ENCODE measurements at places on chromosomes 5 and 9.

DNA sequence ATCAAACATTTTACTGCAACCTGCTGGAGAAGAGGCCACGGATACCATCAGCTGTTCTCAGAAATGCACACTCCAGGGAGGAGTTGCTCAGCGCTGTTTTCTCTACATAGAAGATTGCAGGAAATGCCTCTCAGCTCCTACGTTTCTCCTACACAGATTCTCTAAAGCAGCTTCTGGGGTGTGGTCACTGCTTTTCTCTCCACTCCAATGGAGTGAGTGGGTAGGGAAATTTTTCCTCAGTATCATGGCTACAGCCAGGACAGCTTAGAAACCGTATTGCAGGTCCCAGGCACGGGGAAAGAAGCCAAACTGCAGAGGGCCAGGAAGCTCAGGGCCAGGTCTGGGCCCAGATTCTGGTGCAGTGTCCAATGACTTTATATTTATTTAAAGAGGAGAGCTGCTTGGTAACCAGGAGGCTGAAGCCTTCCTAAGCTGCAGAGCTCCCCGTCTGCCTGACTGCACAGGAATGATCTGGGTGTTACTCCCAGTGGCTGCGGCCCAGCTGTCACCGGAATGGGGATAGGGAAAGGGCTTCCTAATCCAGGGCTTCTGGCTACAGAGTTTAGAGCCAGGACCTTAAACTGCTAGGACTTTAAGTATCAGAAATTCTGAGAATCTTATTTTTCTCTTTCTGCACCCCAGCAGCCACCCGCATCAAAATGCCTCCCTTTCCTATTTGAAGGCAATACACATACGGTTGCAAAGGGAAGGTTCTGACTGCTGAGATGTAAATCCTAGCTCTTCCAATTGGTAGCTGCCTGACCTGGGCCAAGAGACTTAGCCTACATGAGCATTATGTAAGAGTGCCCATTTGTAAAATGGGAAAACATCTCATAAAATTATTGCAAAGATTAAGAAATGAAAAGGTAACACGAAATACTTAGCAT is 1.4 kb upstream of the SPTAN1 start:
- DNase-seq: no peak

GRCh38 chr5:130605234-130605633 is 559.8 kb downstream of the HINT1 start:
- no peak for DNase-seq

DNA sequence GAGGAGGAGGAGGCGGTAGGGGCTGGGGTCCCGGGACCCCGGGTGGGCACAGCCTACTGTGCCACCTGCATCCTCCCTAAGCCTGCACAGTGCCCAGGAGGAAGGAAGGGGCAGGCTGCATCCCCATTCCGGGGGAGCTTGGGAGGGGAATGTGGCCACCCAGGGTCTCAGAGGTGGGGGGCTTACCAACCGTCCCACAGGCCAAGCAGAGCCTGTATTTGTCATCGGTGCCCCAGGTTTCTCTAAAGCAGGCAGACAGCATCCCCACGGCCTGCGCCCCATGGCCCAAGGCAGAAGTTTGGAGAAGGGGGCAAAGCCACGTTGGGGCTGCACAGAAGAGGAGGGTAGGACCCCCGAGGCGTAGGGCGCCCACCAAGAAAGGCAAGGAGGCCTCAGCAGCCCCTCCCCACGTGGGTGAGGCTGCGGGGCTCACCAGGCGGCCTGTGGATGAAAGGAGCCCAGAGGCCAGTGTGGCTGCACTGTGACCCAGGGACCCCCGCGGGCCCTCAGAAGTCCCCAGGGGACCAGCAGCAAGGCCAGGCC is 507 bp upstream of the GPSM1 start:
- DNase-seq: no peak

GRCh38 chr5:170211575-170212334 is 21.0 kb upstream of the C5orf58 start:
- DNase-seq: no peak

DNA sequence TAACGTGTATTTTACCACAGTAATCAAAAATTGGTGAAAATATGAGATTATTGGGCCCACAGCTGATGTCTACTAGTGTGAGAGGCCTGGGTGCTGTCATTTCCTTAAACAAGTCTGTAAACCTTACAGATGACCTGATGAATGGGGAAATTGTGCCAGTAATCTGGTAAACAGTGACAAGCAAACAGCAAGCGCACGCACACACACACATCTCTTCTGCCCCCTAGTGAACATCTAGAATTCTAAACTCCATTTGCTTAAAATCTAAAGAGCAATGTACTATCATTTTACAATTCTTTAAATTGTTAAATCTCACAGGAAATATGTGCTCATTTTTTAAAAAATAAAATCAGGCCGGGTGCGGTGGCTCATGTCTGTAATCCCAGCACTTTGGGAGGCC is 7.5 kb upstream of the RAPGEF1 start:
- peak; percentile 41 for DNase-seq

GRCh38 chr5:167304834-167305469 is 986.5 kb upstream of the WWC1 start:
- no peak for DNase-seq

- DNase-seq: no peak
Measured at GRCh38 chr5:141713616-141714309, 31.7 kb upstream of the ARAP3 start.

DNA sequence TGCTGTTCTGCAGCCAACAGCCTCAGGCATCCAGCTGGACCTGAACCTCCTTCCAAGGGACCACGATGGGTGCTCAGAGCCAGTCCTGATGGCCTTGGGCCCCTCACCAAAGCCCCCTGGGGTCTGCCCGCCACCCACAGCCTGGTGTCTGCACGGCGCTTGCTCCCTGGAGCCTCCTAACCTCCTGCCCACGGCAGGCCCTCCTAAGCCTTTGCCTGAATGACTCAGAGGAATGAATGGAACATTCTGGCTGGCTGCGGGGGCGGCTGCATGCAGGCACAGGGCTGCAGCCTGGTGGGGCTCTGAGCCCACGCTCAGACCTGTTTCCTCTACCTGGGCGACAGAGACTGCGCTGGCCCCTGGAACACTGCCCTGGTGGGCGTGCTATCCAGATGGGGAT is 6.9 kb downstream of the SOHLH1 start:
- DNase-seq: no peak

DNA sequence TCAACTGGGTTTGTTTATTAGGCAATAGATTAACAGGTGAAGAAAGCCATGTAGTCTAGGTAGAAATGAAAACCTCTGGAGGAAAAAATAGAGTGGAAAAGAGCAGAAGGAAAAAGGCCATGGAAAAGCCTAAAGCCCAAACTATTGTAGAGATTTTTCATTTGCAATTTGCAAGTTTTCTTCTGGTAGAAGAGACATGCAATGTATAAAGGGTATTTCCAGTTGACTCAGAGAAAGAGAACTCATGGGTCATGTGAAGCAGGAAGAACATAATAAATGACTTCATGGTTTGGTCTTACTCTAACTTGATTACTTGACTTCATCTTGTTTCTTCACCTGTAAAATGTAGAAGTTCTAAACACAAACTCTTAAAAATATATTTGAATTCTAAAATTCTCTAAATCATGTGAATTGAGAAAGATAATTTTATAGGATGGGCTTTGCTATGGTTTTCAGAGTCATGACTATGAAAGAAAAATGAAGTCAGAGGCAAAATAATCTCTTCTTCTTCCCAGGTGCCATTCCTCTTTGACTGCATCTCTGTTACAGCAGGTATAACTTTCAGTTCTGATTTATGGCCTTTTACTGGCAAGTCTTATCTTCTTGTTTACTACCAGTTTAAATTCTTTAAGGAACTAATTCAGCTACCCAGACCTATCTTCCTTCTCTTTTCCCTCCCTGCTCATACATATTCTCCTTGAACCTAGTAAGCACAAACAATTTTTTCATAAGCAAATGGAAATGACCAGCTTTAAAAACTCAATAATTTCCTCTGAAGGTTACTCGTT is 47.7 kb upstream of the TMC1 start:
- DNase-seq: no peak

- no peak for DNase-seq
Measured at GRCh38 chr9:28464481-28465216, 891.4 kb upstream of the C9orf72 start.

DNA sequence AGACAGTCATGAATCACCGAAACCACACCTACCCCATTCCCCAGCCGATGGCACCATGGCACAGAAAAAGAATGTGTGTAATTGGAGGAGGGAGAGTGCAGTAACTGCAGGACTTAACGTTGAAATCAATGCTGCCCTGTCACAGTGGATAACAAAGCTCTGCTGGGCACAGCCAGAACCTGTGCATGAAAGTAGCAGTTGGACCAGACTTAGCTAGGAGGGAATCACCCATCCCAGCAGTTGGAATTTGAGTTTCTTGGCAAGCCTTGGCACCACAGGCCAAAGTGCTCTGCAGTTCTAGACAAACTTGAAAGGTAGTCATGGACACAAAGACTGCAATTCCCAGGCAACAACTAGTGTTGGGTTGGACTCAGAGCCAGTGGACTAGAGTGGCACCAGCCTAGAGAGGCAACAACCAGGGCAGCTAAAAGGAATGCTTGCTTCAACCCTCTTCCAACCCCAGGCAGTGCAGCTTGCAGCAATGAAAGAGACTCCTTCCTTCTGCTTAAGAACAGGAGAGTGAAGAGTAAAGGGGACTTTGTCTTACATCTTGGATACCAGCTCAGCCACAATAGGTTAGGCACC is 19.1 kb downstream of the TMEM232 start:
- DNase-seq: no peak

DNA sequence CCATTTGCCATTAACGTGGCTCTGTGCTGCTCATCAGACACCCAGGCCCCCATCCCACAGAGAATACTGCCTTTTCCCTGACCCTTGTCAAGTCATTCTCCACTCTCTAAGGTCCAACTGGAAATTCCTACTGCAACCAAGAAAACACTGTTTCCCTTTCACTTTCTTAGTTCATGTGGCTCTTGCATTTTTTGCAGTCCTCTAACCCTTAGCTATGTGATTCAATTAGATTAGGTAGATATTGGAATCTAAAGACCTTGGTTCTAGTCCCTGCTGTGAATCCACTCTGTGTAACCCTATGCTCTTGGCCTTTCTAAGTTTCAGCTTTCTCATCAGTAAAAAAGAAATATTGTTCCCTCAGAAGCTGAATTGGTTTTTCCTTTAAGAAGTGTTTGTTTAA is 649.4 kb downstream of the CCDC171 start:
- DNase-seq: no peak

- no peak for DNase-seq
Measured at GRCh38 chr9:126146254-126147145, 180.1 kb upstream of the MVB12B start.

GRCh38 chr5:169286572-169287300 is 14.2 kb downstream of the SLIT3 start:
- no peak for DNase-seq

DNA sequence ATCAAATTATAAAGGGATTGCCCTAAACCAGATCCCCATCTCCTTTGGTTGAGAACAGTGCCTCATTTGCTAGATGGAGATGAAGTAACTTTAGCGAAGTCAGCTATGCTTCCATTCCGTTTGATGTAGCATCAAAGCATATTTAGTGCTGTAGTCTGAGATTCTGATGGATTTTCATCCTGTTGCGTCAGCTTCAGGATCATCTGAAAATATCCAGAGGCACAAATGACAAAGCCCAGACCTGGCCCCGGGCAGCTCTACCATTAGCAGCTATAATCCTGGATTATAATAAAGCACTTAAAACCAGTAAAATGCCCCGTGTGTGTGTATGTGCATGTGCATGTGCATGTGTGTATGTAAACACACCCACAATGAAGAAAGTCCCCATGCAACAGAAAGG is 44.7 kb downstream of the ERAP1 start:
- DNase-seq: no peak

DNA sequence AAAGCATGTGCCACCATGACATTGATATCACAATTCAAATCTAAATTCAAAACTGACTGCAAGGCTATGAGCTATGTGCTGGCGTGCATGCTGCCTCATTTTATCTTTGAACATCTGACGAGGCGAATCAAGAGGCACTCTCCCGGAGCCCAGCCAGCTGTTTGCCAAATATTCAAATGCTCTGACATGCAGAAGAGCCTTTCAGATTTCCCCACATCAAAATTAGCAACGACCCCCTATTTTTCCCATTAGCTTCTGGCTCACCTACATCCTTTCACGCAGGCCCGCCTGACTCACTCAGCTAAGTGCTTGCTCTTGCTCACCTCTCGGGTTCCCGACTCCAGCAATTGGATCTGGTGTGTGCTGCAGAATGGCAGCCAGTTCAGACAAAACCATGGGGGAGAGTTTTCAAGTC is 159.0 kb downstream of the NR2F1-AS1 start:
- DNase-seq: no peak

GRCh38 chr5:104312481-104312880 is 749.9 kb upstream of the NUDT12 start:
- DNase-seq: no peak

DNA sequence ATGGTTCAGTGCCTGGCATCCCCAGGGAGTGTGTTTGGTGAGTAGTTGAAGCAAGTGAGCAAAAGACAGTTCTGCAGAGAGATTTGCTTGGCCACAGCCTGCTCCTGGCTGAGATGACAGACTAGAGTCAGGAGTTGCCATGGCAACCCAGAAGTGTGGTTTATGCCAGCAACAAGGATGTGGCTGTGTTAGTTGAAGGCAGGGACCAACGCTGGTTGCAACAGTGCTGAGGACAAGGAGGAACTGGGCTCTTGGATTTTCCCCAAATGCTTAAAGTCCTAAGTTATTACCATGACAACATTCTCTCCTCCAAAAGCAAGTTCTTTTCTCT is 2.7 kb downstream of the NXNL2 start:
- DNase-seq: peak; percentile 79

- DNase-seq: no peak
Measured at GRCh38 chr9:135070964-135071735, 16.3 kb upstream of the OLFM1 start.

- no peak for DNase-seq
Measured at GRCh38 chr5:5018578-5018970, 121.6 kb upstream of the ADAMTS16 start.

DNA sequence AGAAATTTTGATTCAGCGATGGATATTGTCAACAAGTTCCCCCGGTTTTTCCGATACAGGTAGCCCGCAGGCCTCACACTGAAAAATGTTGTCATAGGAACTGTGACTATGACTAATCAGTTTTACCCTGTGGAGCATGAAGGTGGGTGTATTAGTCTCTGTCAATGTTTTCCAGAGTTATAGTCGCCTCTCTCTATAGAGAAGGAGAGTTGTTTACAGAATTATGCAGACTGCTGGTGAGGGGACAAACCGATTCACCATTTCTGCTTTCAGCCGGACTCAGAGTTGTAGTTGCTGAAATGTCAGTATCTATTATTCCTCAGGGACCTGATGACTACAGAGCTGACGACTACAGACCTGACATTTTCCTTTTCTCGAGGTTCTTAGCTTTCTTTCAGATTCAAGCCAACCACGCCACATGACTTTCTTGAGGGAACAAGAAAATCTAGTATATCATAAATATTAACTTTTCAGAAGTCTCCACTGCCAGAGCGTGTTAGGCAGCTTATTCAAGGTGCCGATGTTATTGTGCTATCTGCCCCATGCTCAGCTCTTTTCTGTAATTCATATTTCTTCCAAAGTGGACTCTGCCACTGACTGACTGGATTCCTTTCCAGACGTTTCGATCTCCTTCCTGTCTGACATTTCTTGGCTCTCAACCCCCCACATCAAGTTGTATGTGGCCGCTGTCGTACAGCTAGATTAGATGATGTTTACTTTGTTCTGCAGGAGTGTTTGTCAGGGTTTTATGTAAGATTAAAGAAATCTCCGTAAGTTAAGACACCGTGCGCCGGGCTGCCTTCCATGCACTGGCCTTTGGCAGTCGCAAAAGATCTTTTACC is 178.1 kb downstream of the FGF1 start:
- no peak for DNase-seq

Measured in AG09319 (cell line).